ENCODE measurements at places on chromosomes 11 and 22.

DNA sequence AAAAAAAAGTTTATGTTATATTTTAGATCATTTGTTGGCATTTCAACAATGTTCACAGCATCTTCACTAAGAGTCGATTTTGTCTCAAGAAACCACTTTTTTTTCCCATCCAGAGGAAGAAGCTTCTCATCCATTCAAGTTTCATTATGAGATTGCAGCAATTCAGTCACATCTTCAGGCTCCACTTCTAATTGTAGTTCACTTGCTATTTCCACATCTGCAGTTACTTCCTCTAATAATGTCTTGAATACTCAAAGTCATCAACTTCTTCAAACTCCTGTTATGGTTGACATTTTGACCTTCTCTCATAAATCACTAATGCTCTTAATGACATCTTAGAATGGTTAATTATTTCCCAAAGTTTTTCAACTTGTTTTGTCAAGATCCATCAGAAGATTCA is 61.3 kb upstream of the CHORDC1 start:
- peak; percentile 19 for DNase-seq

DNA sequence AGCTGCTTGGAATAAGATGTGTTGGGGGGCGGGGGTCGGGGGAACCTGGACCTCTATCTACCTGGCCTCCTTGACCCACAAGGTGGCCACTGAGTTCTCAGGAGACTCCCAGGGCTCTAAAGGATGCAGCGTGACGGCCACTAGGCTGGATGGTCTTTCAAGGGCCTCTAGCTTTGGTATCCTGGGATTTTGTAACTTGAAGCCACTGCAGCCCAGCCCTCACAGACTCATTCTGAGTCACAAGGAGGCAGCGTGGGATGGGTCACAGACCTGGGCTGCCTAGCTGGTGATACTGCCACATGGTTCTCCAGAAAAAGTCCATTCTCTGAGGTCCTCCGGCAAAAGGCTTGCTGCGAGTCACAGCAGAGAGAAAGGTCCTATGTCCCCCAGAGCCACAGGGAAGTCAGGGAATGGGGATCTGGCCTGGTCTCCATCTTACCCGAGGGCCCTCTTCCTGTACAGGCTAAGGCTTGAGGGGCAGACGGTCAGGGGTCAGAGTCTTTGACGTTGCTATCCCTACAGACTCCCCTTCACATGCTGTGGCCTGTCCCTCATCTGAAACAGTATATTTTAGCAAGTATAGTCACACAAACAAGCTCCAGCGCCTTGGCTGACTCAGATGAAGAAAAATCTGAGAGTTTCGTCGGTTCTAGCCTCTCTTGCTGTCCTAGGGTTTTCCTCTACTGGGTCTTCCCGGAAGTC is 52.4 kb downstream of the KCNC1 start:
- DNase-seq: no peak

GRCh38 chr11:47980907-47981621 is 705 bp downstream of the PTPRJ start:
- no peak for DNase-seq

- DNase-seq: peak; percentile 42
These were observed 19.4 kb upstream of the PHOX2A start for GRCh38 chr11:72263361-72263760.

DNA sequence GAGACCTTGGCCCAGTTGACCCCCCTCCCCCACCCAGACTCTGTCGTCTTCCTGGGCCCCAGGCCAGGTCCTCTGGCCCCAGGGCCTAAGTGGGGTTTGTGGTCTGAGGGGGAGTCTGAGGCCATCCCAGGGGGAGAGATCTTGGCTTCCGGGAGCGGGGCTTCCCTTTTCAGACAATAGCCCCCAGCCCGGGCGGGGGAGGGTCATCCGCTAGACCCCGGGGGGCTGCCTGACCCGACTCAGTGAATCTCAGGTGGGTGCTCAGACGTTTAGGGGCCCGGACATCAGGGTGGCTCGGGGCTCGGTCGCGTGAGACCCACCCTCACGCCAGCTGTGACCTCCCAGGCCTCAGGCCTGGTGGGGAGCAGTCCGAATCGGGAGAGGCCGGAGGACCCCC is 609 bp downstream of the MAPK11 start:
- DNase-seq: no peak

GRCh38 chr11:47448566-47449427 is at the start of gene RAPSN:
TSS of gene RAPSN (minus strand) at chr11:47449136. CDS start at chr11:47448964, 172 bp downstream.
- no peak for DNase-seq

- no peak for DNase-seq
These were observed 90.2 kb upstream of the GAL start for GRCh38 chr11:68594123-68594522.

- DNase-seq: no peak
These were observed 62.1 kb downstream of the LRP5 start for GRCh38 chr11:68374531-68374930.

DNA sequence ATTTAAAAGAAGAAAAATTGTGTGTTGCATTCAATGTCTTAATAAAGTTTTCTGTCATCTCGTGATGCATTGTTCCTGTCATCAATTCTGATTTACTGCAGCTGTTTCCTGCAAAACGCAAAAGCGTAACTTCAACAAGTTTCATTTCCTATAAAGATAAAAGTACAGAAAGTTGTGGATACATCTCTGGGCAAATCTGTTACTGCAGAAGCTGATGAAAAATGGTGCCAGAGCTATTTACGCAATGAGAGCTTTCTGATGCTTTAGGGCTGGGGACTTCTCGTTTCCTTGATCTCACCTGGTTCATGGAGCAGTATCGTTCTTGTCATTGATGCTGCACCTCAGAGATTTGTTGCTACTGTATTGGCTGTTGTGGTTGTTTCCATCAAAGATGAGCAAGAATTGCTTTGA is 15.5 kb upstream of the MS4A12 start:
- DNase-seq: peak; percentile 50

- DNase-seq: peak; percentile 78
These were observed 21.5 kb downstream of the LRP4 start for GRCh38 chr11:46896719-46897406.

DNA sequence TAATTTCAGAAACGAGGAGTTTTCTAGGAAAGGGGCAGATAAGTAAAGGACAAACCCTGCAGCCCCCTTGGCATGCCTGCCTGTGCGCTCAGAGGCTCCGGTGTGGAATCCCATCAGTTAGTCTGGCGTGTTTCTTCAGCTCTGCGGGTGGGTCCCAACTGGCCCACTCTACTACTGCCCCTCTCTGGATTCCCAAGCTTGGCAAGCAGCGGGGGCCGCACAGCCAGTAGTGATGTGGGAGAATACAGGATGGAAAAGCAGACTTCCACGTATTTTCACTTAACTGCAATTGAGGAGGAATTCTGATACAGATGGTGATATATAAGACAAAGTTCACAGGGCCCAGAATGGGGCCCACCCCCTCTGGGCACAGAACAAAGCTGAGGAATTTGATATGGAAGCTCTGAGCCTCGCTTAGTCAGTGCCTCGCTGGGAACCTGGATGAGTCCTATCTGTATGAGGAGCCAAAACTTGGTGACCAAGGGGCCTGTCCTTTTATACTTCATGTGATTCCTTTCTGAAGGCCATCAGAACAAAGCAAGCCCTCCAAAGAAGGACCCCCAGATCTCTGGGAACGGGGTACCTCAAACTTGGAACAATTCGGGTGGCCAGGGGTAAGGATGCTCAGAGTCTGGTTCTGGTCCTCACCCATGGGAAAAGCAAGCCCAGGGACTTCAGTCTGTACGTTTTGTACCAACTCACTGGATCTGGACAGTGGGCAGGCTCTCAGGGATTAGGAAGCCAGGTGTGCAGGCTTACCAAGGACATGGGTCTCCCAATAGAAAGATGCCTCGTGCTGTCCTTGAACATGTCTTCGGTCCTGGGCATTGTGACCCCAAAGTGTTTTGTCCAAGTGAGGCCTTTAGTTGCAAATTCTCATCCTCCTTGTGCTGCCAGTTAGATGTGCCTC is 26.0 kb downstream of the RELT start:
- DNase-seq: no peak

DNA sequence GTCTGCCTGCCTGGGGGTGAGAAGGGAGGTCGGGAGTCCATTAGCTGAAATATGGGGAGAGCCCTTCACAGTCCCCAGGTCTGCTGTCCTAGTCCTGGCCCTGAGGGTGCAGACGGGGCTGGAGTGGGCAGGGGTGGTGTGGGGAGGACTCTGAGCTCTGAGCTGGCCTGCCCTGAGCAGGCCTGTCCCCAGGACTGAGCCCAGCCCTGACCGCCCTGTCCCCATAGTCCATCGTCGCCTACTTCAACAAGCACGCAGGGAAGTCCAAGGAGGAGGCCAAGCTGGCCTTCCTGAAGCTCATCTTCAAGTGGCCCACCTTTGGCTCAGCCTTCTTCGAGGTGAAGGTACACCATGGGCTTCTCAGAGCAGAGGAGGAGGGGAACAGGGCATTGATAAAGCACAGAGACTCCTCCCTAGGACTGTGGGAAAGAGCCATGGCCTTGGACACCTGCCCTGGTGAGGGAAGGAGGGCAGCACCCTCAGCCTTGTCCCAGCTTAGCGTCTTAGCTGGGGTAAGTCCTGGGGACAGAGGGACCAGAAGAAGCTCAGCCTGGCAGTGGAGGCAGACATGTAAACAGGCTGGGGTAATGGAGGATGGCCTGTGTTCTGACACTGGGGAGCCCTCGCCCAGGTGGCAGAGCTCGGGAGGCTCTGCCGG is 83.7 kb downstream of the MYO7A start:
- DNase-seq: no peak

DNA sequence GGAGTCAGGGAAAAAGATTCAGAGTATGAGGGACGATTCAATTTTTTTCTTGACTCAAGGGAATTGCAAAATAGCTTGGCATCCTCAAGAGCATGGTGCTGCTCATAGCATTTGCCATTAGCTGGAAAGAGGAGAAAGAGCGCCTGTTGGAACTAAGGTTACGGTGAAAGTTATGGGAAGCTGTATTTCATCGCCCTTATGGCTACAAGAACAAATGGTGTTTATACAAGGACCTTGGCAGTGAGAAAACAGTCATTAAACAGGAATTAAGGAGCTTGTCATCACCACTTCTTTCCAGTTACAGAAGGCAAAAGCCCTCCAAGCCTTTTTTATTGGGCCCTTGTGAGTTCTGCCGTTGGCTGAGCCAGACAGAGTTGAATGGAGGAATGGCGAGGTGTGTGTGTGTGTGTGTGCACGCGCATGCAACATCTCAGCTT is 74.2 kb downstream of the ALX4 start:
- no peak for DNase-seq

GRCh38 chr11:113896156-113896879 is 8.3 kb upstream of the HTR3B start:
- peak; percentile 53 for DNase-seq

GRCh38 chr11:118401880-118402590 is 629 bp downstream of the ATP5MG start:
- DNase-seq: peak; percentile 38

- peak; percentile 37 for DNase-seq
These were observed 18.1 kb downstream of the MMP10 start for GRCh38 chr11:102762361-102762767.

GRCh38 chr22:41928593-41929417 is 2.2 kb upstream of the TNFRSF13C start:
- no peak for DNase-seq

DNA sequence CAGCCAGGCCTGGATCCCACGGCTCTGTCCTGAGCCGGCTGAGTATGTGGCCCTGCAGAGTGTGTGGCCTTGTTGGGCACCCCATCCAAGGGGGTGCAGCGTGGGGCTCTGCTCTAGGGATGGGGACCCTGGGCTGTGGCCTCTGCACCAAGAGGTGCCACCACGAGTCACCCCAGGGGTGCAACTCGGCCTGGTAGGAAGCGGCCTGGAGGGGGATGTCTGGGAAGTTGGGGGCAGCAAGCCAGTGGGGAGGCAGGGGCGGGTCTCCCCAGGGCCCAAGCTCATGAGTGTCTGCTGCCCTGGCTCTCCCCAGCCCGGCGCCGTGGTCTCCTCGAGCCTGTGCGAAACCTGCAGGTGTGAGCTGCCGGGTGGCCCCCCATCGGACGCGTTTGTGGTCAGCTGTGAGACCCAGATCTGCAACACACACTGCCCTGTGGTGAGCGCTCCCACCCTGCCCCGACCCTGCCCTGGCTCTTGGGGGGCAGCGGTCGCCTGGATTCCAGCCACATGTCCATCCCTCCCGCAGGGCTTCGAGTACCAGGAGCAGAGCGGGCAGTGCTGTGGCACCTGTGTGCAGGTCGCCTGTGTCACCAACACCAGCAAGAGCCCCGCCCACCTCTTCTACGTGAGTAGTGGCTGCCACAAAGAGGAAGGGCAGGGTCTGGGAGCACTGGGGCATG is 24.2 kb upstream of the MUC5B start:
- DNase-seq: no peak

DNA sequence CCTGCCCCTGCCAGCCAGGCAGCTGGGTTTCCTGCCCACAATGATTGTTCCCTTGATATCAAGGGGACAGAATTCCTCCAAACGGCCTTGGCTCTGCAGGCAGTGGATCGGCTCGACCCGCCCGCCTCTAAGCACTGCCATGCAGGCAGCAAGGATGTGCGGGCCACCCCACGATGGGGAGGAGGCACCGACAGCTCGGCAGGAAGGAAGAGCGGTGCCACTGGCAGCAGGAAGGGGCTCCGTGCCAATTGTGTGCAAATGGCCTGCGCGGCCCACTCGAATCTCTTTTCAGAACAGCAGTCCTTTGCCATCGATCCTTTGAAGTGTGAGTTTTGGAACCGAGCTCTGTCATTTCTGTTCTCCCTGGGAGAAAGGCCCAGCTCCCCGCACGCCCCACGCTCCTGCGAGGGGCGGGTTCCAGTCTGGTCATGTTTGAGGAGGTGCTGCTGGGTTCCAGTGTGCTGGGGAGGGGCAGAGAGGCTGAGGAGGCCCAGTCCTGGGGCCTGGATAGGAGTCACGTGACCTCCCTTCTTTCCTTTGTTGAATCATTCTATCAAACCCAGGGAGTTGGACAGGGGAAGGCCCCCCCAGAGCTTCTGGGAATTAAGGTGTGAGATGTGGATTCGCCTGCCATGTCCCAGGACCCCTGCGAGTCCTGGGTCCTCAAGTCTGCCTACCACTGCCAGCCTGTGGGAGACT is 406.0 kb downstream of the CTTN start:
- no peak for DNase-seq

DNA sequence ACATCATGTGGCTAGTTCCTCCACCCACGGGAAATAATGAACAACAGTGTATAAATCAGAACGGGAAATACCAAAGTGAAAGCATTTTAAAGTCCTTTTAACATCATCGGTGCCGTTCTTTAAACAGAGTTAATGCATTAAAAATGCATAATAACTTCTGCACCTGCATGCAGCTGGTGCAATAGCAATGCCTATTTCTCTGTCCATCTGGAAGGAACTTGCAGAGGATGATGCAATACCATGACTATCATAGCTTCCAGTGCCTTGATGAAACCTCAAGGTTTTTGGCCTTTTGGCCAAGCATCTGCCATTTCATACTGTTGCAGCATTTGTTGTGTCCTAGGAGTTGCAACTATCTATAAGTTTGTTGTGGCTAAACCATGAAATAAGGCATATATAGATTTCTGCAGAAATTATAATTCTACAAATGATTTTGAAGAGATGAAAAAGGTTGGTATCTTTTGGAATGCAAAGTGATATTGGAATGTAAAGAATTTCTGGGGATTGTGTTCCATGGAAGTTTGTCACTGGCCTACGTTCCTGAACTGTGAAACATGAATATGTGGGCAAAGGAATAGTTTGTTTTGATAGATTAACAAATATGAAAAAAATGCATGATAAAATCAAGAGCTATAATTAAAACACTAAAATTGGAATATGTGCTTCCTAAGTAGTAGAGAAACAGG is 9.8 kb upstream of the EIF3F start:
- DNase-seq: peak; percentile 17

GRCh38 chr11:34288492-34288891 is 69.3 kb downstream of the ABTB2 start:
- DNase-seq: no peak

- no peak for DNase-seq
These were observed 11.5 kb upstream of the TRIM68 start for GRCh38 chr11:4619514-4619913.

Measured in inflammatory macrophage (primary cell).